ENCODE measurements at places on chromosomes 1 and 21.

DNA sequence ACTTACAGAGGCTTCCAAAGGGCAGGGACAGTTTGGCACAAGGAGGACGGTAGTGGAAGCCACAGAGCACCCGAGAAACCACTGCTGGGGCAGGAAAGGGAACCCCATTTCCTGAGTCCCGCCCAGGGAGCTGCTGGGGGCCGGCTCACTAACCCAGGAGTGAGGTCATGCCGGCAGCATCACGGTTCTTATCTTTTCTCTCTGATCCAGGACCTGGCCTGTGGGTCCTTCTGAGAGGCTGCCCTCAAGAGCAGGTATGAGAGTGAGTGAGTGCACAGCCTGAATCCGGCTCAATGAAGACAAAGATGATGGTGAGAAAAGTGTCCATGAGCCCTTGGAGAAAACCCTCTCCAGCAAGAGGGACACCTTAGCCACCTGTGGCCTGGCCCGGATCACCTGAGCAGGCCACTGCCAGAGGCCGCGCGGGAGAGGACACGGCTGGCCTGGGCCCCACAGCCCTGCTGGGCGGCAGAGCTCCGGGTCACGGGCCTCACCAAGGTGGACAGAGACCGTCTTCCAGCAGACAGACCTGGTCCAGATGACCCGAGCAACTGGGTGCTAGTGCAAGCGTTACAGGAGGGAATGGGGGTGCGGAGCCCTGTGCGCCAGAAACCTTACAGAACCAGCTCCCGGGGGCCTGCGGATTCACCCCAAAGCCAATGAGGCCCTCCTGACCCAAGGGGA is 94.9 kb downstream of the RIPK4 start:
- no peak for DNase-seq
- H3K4me1 ChIP-seq: no peaks in the 10 kb centered on the region
- H3K27ac ChIP-seq: no peak overlapping the region
- no peak overlapping the region for H3K4me3 ChIP-seq
- H3K27me3 ChIP-seq: no peaks in the 10 kb centered on the region

DNA sequence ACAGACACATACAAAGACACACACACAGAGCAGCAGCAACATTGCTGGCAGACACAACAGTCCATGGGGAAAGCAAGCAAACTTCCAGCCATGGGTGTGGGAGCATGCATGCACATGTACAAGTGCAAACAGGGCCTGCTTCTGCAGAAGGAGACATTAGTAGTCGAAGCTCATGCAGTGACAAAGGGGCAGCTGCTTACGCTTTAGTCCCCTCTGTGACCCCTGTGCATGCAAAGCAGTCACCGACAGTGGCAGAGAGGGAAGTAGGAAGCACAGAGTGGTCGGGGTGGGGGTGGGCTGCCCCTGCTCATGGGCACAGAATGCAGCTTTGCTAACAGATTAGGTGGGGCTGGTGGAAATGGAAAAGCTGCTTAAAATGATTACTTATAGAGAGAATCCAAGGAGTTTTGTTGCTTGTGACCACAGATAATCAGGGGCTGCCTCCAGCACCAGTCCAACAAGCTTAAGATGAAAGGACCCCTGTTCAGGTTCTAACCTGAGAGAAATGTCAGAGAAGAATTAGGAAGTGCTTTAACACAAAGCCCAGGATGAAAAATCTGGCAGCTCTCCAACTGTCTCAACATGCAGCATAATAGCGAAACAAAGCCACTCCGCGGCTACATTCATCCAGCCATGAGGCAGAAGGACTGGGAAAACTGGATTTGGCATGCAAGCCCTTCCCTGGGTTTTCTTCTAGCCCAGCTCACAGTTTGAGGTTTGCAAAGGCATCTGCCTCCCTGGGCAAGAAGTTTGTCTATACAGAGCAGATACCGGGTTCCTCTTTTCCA is 378.9 kb downstream of the KCNH1 start:
- no peak overlapping the region for H3K27ac ChIP-seq
- H3K4me1 ChIP-seq: no peaks in the 10 kb centered on the region
- no peak for DNase-seq

GRCh38 chr1:155253208-155253607 is 2.1 kb downstream of the ENTREP3 start:
- no peak overlapping the region for H3K4me3 ChIP-seq
- peaks cover 27% of the 10 kb centered on the region for H3K4me1 ChIP-seq
- no peaks in the 10 kb centered on the region for H3K27me3 ChIP-seq

- peaks cover 8% of the 10 kb centered on the region for H3K4me1 ChIP-seq
- no peak overlapping the region for H3K27ac ChIP-seq
- no peak for DNase-seq
Measured at GRCh38 chr21:42254651-42255601, 36.0 kb downstream of the ABCG1 start.

DNA sequence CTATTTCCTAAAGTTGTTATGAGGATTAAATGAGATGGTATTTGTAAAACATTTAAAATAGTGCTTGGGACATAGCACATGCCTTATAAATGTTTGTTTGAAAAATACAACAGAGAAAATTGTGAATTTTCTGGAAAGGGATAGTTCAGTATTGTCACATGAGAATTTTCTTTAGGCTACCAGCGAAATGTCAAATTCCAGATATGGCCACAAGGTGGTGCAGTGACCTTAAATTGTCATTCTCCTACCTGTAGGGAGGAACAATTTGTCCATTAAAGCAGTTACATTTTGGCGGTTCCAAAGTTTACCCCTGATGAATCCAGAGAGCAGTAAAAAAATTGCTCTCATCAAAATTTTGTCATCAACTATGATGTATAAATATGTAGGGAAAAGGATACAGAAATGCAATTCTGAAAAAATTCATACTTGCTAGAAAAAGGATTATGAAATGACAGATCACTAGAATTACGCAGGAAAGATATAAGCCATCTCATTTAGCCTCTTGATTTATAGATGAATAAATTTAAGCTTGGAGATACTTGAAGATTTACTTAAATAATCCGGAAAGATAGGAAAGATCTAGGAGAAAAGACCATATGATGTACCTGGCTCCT is 50.2 kb upstream of the TSHB start:
- H3K4me1 ChIP-seq: no peaks in the 10 kb centered on the region
- no peaks in the 10 kb centered on the region for H3K27me3 ChIP-seq
- H3K27ac ChIP-seq: no peak overlapping the region
- DNase-seq: no peak

- H3K27ac ChIP-seq: no peak overlapping the region
- H3K4me1 ChIP-seq: no peaks in the 10 kb centered on the region
Measured at GRCh38 chr1:101039245-101039644, 13.7 kb upstream of the DPH5 start.

DNA sequence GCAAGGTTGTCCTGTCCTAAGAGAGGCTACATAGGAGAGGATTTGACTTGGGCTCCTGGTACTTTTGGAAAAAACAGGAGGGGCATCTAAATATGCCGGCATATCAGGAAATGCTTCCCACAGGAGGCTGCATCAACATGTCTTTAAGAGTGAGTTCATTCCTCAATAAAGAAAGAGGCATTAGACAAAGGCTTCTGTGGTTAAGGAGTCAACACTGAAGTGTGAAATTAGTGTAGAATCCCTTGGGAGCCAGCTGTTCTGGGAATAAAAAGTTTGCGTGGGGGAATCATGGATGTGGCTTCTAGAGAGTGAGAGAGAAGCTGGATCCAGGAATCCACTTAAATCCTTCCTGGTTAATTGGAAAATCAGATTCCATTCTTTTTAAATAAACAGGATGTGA is 69.5 kb downstream of the DNM3 start:
- DNase-seq: no peak
- no peaks in the 10 kb centered on the region for H3K36me3 ChIP-seq
- no peaks in the 10 kb centered on the region for H3K27me3 ChIP-seq
- no peak overlapping the region for H3K4me3 ChIP-seq
- H3K4me1 ChIP-seq: no peaks in the 10 kb centered on the region
- no peak overlapping the region for H3K27ac ChIP-seq

DNA sequence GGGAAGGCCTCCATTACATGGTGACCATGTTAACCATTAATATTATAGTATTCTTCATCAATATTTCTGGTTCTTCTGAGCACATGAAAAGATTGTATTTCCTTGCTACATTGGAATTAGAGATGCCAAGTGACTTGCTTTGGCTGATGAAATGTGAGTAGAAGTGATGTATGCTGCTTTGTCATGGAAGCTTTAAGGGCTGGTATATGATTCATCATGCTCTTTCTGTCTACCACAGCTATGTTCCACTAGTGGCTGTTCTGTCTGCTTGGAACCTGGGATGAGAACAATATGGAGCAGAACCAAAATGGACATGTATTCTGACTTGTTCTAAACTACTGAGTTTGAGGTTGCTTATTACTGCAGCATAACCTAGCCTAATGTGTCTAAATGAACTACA is 163.3 kb downstream of the TM2D1 start:
- no peaks in the 10 kb centered on the region for H3K36me3 ChIP-seq
- H3K27ac ChIP-seq: no peak overlapping the region
- no peaks in the 10 kb centered on the region for H3K4me1 ChIP-seq
- no peak for DNase-seq

DNA sequence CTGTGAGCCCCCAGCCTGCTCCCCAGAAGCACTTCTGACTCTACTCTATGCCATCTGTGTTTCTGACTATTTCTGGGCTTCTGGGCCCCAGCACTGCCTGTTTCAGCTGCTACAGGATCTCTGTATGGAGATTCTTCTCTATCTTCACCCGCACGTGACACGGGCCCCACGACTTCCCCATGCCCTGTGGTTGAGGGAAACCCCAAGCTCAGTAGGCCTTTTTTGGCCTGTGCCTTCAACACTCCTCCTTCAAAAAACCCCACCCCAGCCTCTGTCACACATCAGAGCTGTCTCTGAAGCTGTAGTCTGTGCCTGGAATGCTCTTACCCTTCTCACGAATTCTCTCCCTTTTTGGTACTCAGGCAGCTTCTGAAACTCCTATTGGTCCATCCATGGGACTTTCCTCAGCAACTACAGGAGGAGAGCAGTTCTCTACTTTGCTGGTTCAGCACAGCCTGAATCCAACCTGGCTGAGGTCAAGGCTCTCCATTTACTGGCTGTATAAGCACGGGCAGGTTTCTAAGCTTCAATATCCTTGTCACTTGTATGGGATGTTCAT is 2.0 kb upstream of the NID1 start:
- H3K4me1 ChIP-seq: peaks cover 11% of the 10 kb centered on the region
- peak; percentile 58 for DNase-seq
- H3K4me3 ChIP-seq: peak overlapping the region; percentile 13
- H3K27me3 ChIP-seq: no peaks in the 10 kb centered on the region
- H3K36me3 ChIP-seq: no peaks in the 10 kb centered on the region
